ENCODE measurements at places on chromosomes 1 and 21. TPM values are rescaled to one million over a fixed set of nuclear protein-coding genes. Genes with fewer than 3 reads are reported as not detected.

- no peak for DNase-seq
Observed at GRCh38 chr1:177017287-177017852, 147.1 kb downstream of the ASTN1 start.

DNA sequence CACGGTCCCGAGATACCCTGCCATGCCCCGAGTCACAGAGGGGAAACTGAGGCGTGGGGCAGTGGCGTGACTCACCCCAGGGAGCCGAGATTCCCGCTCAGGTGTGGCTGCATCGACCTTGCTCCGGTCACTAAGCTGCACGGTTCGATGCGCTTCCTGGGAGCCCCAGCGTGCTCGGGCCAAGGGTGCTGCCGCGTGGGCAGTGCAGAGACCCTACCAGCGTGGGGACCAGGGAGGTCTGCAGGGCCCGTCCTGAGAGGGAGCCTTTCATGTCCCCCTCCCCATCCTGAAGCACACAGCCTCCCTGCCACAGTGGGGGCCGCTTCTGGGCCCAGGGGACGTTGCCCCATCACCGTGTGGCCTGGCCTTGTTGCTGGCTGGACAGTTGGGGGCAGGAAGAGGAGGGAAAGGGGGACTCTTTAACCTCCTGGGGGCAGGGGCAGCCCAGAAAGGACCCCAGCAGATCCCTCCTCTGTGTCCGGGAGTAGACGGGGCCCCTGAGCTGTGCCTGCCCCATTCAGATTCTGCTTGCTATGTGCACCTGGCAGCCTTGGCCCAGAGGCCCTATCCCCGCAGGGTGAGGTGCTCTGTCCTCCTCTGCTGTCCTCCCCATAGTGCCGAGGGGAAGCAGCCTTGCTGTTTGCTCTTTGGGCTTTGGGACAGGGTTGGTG is 52.3 kb downstream of the COL18A1 start:
- no peak for DNase-seq

DNA sequence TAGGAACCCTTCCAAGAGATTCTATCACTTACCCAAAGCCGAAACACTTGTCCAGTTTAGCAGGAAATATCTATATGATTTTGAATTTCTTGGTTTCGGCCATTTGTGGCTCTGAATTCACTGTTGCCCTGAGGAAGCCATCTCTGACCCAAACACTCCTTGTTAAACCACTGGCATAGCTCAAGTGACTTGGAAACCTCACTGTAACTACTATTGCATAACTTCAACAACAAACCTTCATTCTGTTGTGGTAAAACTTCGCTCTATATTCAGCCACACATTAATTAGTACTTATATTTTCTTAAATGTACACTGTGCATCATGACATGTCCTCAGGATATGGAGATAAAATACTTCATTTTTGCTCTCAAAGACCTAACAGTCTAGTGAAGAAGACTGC is 63.2 kb downstream of the ST6GALNAC3 start:
- DNase-seq: no peak

The FNBP1L gene
- polyA plus RNA-seq: 13.0 TPM

The GPA33 gene
- not detected for polyA plus RNA-seq

The OR2M2 gene
- polyA plus RNA-seq: not detected

Measured in keratinocyte (primary cell).